ENCODE measurements at places on chromosomes 13 and 19. TPM values are rescaled to one million over a fixed set of nuclear protein-coding genes. Genes with fewer than 3 reads are reported as not detected.

Gene SIGLEC8
- not detected for total RNA-seq

Gene SETDB2
- 1.9 TPM for total RNA-seq

Gene MFSD12
- 180 TPM for total RNA-seq

Gene PEG3
- total RNA-seq = not detected

Gene ZIM2
- not detected for total RNA-seq

Measured in A549 treated with CpdA at 1 μM for 4 hours (cell line).